Posterior cingulate gyrus (tissue), 11 donors: ENCODE measurements at places on chromosomes 1 and 21.

- no peak for DNase-seq
Observed at GRCh38 chr1:229281339-229281926, 10.5 kb downstream of the RAB4A start.

DNA sequence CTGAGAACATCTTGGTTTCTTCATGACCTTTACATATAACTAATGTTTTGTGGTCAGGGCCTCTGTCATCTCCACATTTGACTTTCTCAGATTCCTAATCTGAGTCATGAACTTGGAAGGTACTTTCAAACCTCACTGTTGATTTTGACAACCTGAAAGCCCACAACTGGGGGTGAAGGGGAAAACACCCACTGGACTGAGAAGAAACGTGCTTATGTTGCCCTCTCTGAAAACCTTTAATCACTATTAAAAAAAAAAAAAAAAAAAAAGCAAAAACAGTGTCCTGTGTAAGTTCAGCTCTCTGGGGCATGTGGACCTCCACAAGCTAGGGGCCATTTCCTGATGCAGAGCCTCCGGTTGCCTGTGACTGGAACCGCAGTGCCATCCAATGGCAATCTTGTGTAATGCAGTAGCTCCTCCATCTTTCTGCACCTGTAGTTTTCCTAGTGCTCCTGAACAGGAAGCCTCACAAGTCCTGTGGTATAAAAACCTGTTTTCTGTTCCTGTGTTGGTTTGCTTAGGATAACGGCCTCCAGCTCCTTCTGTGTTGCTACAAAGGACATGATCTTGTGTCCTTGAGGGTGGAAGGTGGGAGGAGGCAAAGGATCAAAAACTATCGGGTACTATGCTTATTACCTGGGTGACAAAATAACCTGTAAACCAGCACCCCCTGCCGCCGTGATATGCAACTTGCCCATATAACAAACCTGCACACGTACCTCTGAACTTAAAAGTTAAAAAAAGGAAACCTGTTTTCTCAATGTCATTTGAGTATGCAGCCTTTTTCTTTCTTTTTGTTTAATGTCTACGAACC lies 124.5 kb downstream of the ZNF648 start:
- peak; percentile 93 for DNase-seq

- no peak for DNase-seq
Observed at GRCh38 chr1:234512451-234512861, 33.5 kb upstream of the TARBP1 start.

DNA sequence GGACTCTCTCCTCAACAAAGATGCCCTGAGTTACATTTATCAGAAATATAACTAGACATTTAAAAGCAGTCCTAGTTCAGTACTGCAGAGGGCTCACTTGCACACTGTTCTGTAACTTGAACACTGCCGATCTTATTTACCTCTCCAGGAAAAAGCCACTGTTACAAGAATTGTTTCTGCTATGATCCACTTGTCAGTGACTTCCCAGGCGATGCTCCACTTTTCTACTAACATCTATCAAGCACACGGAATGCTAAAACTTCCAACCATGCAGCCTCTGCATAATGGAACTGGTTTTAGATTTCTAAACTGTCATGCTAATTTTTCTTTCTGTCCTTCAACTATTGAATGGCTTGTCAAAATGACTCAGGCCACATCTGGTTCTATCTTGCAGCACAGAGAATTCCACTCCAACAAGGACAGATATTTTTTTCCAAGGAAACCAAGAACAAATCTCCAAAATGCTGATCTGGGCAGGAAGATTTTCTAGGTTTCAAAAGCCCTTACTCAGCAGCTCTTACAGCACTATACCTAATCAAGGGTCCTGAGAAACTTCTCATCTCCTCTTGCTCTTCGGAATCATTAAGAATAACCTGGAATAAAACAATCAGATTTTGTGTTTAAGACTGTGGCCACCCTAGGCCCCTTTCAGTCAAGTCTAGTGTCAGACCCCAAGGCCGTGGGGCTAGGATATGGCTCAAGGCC lies 9.9 kb downstream of the SEC16B start:
- no peak for DNase-seq
